Activated naive CD4-positive, alpha-beta T cell (primary cell): ENCODE measurements at places on chromosomes 16 and 17.

DNA sequence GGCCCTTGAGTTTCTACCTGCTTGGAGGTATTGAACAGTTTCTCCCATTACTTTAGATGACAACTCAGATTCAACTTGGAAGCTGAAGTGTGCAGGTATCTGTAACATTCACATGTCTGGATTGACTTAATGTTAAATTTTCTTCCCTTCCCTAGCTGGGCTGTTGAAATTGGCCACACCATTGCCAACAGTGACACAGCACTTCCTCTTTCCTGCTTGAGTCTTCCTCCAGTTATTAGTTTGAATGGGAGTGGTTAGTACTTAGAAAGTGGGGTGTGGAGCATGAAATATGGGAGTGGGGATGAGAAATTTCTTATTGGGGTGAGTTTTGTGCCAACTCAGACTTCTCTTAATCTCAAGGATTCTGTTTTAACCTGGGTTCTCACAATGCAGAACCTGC is 454.9 kb downstream of the KCNJ2 start:
- no peak for DNase-seq

DNA sequence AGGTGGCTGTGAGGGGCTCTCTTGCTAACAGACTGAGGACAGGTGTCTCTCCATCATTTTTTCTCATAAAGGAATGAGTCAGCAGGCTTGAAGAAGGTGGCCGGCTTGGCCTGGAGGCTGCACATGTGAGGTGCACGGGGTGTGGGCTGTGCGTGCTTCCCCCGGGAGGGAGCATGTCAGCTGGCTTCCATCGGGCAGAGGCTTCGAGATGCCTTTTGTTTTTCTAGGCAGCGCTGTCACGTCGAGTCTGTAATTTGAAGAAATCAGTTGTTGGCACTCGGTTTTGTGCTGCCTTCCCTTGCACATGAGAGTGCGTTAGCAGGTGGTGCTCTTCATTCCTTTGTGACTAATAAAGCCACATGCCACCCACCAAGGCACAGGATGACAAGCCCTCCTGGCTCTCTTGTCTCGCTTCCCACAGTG is 89.7 kb downstream of the NPIPB11 start:
- no peak for DNase-seq

GRCh38 chr17:31548709-31549108 is 157.2 kb downstream of the RAB11FIP4 start:
- DNase-seq = no peak

- DNase-seq = no peak
Observed at GRCh38 chr16:3974751-3975150, 94.2 kb upstream of the CREBBP start.

- DNase-seq = no peak
Observed at GRCh38 chr16:77974883-77975282, 47.5 kb upstream of the CLEC3A start.
